Ureter (tissue), 1 donor: ENCODE measurements at places on chromosomes 6 and 20. TPM values are rescaled to one million over a fixed set of nuclear protein-coding genes. Genes with fewer than 3 reads are reported as not detected.

DNA sequence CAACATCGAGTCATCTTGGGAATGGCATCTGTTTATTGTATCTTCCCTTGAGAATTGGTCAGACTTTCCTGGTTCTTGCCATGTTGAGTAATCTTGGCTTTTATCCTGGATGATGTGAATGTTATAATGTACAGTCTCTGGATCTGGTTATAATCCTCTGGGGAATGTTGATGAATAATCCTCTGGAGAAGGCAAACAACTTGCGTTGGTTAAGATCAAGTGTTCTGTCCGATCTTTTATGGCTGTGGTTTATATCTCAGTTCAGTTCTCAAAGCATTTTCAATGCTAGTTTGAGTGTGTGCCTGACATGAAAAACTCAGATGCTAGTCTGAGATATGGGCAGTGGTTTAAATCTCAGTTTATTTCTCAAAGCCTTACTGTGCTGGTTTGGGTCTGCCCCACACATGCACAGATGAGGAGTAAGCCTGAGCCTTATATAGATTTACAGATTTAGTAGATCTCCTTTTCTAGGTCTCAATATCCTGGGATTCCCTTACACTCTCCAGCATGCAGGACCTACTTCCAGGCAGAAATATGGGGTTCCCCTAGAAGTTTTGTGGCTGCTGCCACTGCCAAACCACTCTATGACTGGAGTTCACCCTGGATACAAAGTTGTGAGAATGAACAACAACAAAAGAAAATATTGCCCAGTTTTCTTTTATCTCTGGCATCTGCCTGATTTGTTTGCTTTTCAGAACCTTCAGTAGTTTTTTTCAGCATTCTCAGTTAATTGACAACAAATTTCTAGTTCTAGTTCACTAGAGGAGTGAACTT lies 191.8 kb upstream of the MAN1A1 start:
- no peak for DNase-seq

GRCh38 chr6:43873806-43874714 lies 104.0 kb downstream of the VEGFA start:
- peak; percentile 71 for DNase-seq

HLA-DQB2 gene
- total RNA-seq: 8.1 TPM

- DNase-seq: no peak
Measured at GRCh38 chr6:43634702-43635303, 837 bp upstream of the MAD2L1BP start.

TLDC2 gene
- 0.36 TPM for total RNA-seq

GRCh38 chr6:64128301-64129024 lies 492.9 kb downstream of the PHF3 start:
- DNase-seq: no peak

- peak; percentile 57 for DNase-seq
Measured at GRCh38 chr6:53718597-53719460, 53.3 kb upstream of the KLHL31 start.

BNIP5 gene
- total RNA-seq: not detected
